ENCODE measurements at places on chromosomes 11 and 22.

DNA sequence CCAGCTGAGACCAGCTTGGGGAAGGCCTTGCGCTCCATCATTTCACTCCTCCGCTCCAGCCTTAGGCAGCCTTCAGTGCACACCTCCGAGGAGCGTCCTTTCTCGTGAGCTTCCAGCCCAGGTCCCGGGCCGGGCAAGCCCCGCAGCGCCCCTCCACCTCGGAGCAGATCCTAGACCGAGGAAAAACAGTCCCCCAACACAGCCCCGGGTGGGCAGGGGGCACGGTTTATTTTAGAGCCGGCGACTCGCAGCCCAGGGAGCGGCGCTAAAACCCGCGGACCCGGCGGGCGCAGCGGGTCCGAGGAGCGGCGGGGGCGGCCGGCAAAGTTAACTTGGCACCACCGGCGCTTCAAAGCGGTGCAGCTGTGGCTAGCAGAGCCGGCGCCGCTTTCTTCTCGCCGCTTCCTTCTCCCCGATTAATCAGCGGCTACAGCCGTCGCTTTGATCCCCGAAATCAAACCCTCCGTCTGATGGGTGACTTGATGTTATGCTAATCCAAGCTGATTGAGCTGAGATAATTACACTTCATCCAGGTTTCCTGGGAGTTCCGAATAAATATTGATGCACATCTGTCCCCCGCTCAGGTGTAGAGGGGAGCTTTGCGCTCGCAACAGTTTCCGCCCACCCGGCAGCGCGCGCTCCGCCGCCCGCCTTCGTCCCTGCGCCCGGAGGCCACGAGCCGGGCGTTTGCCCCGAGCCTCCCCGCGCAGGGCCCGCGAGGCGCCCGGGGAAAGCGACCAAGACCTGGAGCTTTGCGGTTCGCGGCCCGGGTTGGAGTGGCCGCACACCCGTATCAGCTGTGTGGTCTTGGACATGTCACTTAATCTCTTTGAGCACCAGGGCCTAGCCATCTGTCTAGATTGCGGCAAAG, 192.7 kb downstream of the BUD13 start:
- no peak for DNase-seq

DNA sequence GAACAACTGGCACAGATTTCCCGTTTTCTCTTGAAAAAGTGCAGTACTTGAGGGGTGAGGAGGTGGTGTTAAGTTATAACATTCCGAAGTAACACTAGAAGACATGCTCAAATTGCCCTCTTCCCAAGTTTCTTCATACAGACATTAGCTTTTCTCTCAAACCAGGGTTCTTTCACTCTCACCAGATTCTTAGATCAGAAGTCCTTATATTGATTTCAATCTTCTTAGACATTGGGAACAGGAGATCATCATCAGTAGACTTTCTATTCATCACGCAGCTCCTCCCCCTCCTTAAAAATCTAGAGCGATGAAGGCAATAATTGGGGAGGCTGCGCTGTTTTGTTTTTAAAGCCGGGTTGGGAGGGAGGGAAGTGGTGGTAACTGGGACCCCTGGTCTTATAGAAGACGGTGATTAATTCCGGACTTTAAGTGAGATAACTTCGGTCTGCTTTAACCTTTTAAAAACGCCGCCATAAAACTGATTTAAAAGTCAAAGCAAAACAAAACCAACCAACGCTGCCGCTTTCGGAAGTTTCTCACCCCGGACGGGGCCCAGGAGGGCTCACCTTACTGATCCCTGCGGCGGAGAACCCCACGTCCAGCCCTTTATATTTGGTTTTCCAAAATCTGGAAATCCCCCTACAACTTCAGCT, 665 bp downstream of the USP28 start:
- peak; percentile 44 for DNase-seq

- no peak for DNase-seq
Measured at GRCh38 chr11:19827399-19828135, 114.9 kb downstream of the NAV2 start.

- DNase-seq = no peak
Measured at GRCh38 chr22:49320714-49321476, 506.8 kb downstream of the BRD1 start.

DNA sequence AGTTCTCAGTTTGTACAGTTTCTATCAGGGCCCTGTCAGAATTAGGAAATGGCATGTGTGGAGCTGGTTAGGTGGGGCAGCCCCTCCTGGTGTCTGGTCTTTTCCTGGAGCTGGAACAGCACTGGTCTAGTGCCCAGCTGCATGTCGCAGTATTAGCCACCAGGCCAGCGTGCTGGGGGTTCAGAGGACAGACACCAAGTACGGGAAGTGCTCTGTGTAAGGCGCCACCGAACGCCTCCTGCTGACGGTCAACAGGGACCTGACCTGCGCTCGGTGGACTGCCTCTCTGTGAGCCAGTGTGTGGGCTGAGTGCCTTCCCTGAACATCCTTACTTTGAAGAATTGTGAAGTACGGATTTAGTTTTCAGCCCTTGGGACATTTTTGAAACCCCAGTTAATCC, 33.9 kb downstream of the AP2A2 start:
- no peak for DNase-seq

DNA sequence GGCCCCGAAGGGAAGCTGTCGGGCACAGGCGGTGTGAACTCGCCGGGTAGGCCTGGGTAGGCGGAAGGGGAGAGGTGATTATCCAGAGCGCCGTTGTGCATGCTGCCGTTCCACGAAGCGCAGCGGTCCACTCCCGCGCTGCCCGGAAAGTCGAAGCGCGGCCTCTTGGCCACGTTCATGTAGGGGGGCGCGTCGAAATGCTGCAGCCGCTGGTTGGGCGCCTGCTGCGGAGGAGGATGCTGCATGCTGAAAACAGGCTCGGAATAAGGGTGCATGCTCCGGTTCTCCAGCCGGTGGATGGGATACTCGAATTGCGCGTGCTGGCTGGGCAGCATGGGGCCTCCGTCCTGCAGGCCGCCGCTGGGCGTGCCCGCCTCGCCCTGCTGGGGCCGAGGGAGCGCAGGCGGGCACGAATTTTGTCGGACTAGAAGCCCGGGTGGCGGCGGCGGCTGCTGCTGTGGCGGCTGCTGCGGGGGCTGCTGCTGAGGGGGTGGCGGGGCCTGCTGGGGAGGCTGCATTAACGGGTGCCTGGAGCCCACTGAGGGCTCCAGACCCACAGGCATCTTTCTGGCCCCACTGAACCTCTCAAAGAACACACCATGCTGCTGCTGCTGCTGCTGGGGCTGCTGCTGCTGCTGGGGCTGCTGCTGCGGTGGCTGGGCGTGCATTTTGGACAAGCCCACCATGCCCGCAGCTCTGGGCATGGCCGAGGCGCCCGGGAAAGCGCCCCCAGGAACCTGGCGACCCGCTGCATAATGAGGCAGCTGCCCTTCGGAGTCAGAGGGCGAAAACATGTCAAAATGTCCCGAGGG, 2.3 kb downstream of the MN1 start:
- no peak for DNase-seq

- DNase-seq = no peak
Measured at GRCh38 chr11:81470446-81470845, 1263.2 kb downstream of the FAM181B start.
